CD4-positive, alpha-beta T cell treated with Interleukin-1 beta for 1 hour (primary cell): ENCODE measurements at places on chromosomes 16 and 17.

DNA sequence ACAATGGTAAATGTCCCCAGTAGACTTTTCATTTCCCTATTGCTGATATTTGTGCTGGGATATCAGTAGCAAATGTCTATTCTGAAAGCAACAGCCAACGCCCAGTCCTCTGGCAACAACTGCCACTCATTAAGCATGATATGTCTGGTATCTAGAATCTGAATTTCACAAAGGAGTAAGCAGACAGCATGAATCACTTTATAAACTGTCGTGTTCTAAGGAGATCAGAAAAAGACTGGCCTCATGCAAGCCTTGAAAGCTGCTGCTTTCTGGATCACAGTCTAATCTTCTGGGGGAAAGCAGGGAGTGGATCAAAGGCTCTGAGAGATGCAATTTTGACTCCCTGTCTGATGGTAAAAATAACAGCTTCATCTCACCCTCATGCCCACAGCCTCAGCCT, 153.1 kb upstream of the NOG start:
- DNase-seq, result no peak

DNA sequence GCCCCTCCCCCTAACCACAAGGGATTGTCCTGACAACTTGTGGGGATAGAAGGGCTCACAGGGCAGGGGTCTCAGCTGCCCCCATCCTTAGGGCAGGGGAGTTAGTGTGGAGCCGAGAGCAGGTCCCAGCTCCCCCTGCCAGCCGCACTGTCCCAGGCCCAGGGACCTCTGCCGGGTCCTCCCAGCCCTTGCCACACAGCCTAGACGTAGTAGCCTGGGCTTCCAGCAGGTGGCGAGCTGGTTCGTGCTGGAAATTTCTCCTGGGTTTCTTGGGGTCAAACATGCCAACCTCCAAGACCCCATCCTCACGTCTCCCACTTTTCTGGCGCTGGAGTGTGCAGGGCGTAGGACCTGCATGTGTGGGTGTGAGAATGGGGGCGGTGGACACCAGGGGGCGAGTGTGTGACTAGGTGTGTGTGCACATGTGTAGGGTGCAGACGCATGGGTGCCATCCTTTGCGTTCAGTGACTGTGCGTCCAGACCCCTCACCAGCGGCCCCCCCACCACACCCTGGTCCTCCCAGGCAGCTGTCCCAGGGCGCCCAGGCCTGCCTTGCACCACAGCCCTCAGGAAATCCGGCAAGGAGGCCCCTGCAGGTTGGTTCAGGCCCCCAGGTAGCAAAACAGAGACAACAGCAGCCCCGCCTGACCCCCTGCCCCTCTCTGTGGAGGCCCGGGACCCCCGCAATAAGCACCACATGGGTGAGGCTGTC, 29.5 kb downstream of the SBK1 start:
- peak; percentile 32 for DNase-seq

DNA sequence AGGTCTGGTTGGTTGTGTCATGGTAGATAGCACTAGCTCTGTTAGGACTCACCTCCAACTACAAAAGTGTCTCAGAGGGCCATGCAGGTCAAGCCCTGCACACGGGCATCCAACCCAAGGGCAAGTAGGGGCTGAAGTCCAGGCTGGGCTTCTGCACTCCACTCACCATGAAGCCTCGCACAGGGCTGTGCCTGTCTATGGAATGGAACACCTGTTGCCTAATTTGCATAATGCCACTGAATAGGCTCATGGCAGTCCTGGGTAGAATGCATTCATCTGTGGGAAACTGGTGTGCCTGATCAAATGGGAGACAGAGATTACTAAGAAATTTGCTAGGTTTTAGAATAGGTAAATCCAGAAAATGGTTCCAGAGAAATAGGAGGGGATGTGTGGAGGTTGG, 8.0 kb upstream of the AKAP1 start:
- DNase-seq, result no peak

DNA sequence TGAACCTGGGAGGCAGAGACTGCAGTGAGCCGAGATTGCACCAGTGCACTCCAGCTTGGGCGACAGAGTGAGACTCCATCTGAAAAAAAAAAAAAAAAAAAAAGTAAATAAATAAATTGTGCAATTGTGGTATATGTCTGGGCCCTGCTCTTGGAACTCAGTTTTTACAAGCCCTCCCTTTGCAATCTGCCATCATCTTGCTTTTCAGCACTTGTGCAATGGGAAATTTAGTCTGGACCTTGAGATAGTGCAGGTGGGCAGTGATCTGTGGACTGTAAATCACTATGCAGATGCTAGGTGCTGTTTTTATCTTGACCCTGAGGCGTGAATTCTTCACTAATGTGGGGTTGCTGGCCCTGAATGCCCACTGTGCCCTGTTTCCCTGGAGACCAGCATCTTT, 6.5 kb upstream of the RAP1GAP2 start:
- no peak for DNase-seq

DNA sequence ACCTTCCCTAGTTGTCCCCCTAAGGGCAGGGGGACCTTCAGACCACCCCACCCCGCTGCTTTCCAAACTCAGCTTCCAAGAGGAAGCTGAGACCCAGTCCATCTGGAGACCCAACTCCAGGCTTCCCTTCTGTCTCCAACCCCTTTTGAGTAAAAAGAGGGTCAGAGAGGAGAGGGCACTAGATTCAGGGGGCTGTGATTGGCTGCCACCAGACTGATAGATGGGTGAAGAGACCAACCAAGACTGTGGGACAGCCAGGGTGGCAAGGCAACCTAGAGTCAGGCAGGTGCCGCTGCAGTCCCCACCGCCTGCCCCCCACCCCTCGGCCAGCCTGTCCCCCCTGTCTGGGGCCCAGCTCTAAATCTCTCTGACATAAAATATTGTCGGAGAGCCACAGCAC, 92.5 kb downstream of the SDK2 start:
- DNase-seq, result peak; percentile 19

GRCh38 chr16:69133373-69133954, 1.0 kb downstream of the UTP4 start:
- DNase-seq, result no peak

- no peak for DNase-seq
Observed at GRCh38 chr16:57484515-57485005, 1.7 kb downstream of the DOK4 start.

- DNase-seq, result no peak
Observed at GRCh38 chr16:85894266-85894665, 4.7 kb upstream of the IRF8 start.

- no peak for DNase-seq
Observed at GRCh38 chr17:77111934-77112296, 28.9 kb upstream of the SEC14L1 start.

GRCh38 chr17:46800573-46800972, 17.9 kb downstream of the WNT3 start:
- DNase-seq, result no peak

GRCh38 chr17:3594976-3595375, 14.2 kb downstream of the TRPV1 start:
- no peak for DNase-seq

GRCh38 chr17:83062818-83063671, 16.4 kb upstream of the METRNL start:
- DNase-seq, result no peak

DNA sequence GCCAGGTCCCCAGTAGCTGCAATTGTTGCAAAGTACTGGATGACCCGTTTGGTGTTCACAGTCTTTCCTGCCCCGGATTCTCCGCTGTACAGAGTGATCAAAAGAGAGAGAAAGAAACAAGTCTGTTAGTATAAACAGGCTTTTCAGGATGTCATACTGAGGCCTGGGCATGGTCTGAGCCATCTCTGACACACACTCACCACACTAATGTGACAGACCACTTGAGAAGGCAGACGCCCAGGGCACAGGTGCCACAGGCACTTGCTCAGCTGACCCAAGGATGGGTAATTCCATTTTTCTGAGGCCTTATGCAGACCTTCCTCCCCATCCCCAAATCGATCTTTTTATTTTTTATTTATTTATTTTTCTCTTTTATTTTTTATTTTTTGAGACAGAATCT, 7.5 kb downstream of the MYH3 start:
- no peak for DNase-seq

DNA sequence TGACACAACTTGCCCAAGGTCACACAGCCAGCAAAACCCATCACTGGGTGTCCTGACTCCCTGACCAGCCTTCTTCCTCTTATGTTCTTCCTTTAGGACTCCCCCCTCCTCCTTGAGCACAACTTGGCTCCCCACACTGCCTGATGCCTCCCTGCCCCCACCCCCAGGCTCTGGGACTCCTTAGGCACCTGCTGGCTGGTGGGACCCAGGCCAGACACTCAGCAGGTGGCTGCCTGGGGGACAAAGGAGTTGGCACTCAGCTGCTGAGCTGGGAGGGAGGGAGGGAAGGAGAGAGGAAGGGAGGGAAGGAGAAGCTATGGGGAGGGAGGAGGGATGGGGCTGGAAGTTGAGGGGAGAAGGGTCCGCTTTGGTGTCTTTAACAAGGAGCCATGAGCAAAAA, 8.0 kb downstream of the SEZ6 start:
- no peak for DNase-seq

GRCh38 chr16:12898551-12898950, 2.8 kb upstream of the SHISA9 start:
- no peak for DNase-seq

- no peak for DNase-seq
Observed at GRCh38 chr17:18309202-18309601, 5.6 kb downstream of the TOP3A start.

GRCh38 chr16:62280506-62280905, 244.3 kb upstream of the CDH8 start:
- DNase-seq, result no peak

GRCh38 chr17:7219812-7220592, at the start of the genes ACADVL and DLG4:
ACADVL (plus strand) TSS chr17:7219938; CDS start chr17:7219985, 47 bp downstream.
DLG4 (minus strand) TSS chr17:7219836.
- DNase-seq, result peak; percentile 78

DNA sequence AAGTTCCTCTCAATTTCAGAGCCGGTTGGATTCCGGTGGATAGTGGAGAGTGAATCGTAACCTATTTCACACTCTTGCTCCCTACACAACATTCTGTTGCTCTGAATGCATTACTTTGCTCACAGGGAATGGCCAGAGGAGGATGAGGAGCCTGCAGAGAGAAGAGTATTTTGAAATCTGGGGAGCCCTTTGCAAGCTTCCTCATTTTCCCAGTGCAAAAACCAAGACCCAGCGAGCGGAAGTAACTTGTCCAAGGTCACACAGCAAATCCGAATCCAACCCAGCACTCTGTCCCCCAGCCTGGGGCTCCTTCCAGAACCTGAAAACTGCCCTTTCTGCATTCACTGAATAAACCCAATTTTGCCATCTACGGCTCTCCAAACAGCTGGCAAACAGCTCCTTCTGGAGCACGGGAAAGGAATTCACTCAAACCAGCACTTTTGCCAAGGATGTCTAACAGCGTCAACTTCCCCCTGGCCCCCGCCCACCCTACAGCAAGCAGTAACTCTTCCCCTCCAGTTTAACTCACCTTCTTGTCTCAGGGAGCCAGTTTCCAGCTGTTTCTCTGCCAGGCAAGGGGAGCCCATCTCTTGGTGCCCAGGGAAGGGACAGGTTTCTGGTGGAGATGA, 557 bp downstream of the KCNG4 start:
- DNase-seq, result no peak

GRCh38 chr17:65047941-65048340, 8.6 kb downstream of the GNA13 start:
- peak; percentile 27 for DNase-seq

GRCh38 chr17:75079023-75079373, 8.8 kb upstream of the SLC16A5 start:
- no peak for DNase-seq

DNA sequence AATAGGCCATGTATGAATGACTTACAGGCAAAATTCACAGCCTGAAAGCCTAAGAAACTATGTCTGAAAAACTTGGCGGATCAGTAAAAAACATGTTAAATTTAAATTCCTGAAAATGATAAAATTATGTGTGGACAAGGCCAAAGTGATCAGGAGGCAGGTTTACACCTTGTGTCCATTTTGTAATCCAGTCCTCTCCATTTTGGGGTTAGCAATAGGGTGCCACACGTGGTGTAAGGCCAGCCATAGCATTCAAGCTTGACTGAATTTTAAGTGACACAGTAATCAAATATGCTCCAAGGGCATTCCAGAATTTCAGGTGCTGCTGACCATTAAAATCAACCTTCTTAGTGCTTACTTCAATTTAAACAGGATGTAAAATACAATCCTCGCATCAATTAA, 2.7 kb downstream of the RNF43 start:
- DNase-seq, result no peak

- DNase-seq, result no peak
Observed at GRCh38 chr17:2982854-2983253, 80.6 kb downstream of the OR1D5 start.

GRCh38 chr17:31549121-31549524, 157.6 kb downstream of the RAB11FIP4 start:
- no peak for DNase-seq

GRCh38 chr16:10876315-10876714, 687 bp upstream of the CIITA start:
- DNase-seq, result no peak
